ENCODE measurements at places on chromosomes 5 and 9. TPM values are rescaled to one million over a fixed set of nuclear protein-coding genes. Genes with fewer than 3 reads are reported as not detected.

DCANP1 gene
- total RNA-seq, result 0.09 TPM

FAM169A gene
- total RNA-seq, result 6.0 TPM

PCDHGB2 gene
- 5.1 TPM for total RNA-seq

ALDOB gene
- total RNA-seq, result 265 TPM

COL15A1 gene
- 46.2 TPM for total RNA-seq

SHISAL2B gene
- not detected for total RNA-seq

RNF14 gene
- total RNA-seq, result 62.7 TPM

SLC6A18 gene
- not detected for total RNA-seq

CYSTM1 gene
- total RNA-seq, result 382 TPM

ESM1 gene
- total RNA-seq, result 0.40 TPM

FBP2 gene
- not detected for total RNA-seq

SHB gene
- 54.5 TPM for total RNA-seq

CD274 gene
- total RNA-seq, result 2.3 TPM

SOHLH1 gene
- total RNA-seq, result not detected

IFNK gene
- total RNA-seq, result not detected

MCC gene
- total RNA-seq, result 12.2 TPM

SHC3 gene
- total RNA-seq, result 1.7 TPM

PCDHGA3 gene
- 4.0 TPM for total RNA-seq

KIF3A gene
- total RNA-seq, result 15.5 TPM

SEMA6A gene
- 98.1 TPM for total RNA-seq

All from mucosa of gallbladder (tissue), 1 donor.